Cortex of kidney (tissue), 1 donor: ENCODE measurements at places on chromosomes 2 and 18.

DNA sequence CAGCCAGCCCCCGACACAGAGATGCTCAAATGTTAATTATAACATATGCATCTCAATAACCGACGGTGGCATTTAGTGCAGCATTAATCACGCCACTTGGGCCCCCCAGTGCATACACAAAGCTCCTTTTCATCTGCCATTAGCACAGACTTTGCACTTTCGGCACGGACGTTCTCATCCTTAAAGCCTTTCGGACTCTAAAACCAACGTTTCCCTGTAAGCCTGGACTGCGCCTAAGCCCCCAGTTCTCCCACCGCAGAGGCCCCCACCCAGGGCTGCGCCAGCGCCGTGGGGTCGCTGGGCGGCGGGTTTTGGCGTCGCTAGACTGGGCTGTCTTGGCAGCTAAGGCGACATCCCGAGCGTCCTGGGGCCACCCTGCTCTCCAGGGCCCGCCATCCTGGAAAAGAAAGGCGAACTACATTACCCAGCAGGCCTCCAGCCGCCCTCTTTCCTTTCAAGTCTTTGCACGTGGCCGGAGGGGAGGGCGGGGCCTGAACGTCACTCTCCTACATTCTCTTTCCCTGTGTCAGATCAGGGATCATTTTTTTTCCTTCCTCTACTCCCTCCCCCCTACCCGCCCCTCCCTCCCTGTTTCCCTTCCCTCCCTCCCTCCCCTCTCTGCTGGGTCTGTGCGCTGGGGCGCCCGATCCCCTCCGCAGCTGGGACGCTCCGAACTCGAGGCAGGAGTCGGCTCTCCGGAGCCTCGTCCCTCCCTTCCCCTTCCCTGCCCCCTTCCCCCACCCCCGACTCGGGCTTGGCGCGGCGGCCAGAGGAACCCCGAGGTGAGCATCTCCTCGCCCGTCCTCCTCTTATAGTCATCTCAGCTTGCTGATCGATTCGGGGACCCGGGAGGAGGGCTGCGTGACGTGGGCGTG, at the start of gene CTIF:
TSS of gene CTIF (plus strand) at position 501 of the 875 bp plus-strand sequence. CDS start 80,535 bp downstream, outside the sequence.
- DNase-seq = no peak

GRCh38 chr2:240889601-240890560, 6.1 kb downstream of the MAB21L4 start:
- no peak for DNase-seq

DNA sequence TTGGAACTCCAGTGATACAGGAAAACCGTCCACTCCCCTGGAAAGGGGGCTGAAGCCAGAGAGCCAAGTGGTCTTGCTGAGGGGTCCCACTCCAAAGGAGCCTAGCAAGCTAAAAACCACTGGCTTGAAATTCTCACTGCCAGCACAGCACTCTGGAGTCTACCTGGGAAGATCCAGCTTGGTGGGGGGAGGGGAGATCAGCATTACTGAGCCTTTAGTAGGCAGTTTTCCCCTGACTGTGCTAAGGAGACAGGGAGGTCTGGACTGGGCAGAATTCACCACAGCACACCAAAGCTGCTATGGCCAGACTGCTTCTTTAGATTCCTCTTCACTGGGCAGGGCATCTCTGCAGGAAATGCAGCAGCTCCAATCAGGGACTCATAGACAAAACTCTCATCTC, 510.7 kb upstream of the LRRTM1 start:
- no peak for DNase-seq

- no peak for DNase-seq
These were observed 76.5 kb upstream of the B3GNT2 start for GRCh38 chr2:62119311-62119974.

GRCh38 chr18:5603153-5603552, 59.4 kb upstream of the EPB41L3 start:
- no peak for DNase-seq

- DNase-seq = no peak
These were observed 5.9 kb downstream of the RAB10 start for GRCh38 chr2:26039603-26040323.

- DNase-seq = no peak
These were observed 7.6 kb upstream of the AGFG1 start for GRCh38 chr2:227464361-227464760.

DNA sequence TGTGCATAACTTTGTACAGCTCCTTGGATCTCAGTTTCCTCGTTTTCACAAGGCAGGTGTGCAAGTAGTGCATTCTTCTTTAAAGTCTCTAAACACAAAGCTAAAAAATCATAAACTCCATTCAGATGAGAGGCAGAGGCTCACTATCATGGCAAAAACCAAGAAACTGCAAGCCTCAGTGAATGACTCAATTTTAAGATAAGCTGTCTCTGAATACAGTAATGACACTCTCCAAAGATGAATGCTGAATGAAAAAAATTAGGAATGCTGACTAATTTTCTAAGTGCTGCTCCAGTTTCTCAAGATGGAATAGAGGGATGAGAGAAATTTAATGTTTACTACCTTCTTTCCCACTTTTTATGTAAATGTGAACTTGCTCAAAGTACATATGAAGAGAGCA, 17.2 kb downstream of the B4GALT6 start:
- no peak for DNase-seq

GRCh38 chr2:120237491-120237902, 14.3 kb upstream of the TMEM185B start:
- no peak for DNase-seq

DNA sequence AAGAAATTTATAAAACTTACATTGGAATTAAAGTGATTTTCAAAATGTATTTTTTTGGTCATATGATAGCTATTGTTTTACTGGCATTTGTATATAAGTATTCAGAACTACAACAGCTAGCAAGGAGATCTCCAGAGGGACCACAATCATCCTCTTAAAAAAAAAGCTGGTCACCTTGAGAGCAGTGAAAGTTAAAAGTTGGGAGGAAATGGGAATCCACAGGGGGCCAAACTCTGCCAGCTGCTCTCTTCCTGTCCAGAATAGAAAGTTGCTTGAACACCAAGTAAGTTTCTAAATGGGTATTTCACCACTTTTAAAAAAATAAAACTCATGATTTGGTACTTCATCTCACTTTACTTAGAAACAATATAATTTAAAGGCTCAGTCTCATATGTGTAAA, 1025.1 kb downstream of the LRP1B start:
- DNase-seq = no peak

DNA sequence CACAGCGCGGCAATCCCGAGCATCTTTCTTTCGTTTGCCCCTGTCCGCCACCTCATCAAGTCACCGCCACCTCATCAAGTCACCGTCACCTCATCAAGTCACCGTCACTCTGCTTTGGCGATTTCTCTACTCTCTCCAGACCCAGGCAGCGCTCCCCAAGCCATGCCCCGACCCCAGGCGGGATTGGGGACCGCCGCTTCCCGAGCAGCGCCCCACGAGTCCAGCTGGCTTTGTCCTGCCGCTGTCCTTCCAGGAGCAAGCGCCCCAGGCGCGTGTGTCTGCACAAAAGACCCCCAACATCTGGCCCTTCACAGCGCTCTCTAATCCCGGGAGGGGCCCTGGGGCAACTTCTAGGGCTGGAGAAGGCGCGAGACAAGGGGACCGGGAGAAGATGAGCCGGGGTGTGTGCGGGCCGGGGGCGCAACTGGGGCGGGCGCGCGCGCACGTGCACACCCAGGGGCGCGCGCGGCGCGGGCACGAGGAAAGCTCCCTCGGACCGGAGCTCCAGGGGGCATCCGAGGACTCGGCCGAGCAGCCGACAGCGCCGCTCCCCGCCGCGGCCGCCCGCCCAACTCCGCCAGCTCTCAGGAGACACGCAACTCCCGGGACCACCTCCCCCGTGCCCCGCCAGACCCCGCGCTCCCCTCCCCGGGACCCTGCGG, 633 bp upstream of the RNF152 start:
- no peak for DNase-seq
